Activated naive CD8-positive, alpha-beta T cell treated with anti-CD3 and anti-CD28 coated beads, Interleukin-2, amount 50 U/mL, for 24 hours (primary cell): ENCODE measurements at places on chromosomes 1 and 21.

- H3K27ac ChIP-seq, result no peak overlapping the region
- no peaks in the 10 kb centered on the region for H3K36me3 ChIP-seq
- no peaks in the 10 kb centered on the region for H3K27me3 ChIP-seq
- H3K4me3 ChIP-seq, result no peak overlapping the region
These were observed 7.4 kb upstream of the SVBP start for GRCh38 chr1:42824481-42825035.

GRCh38 chr21:45709696-45710268 lies 66.3 kb downstream of the PCBP3 start:
- no peaks in the 10 kb centered on the region for H3K27me3 ChIP-seq
- peaks cover 5% of the 10 kb centered on the region for H3K4me1 ChIP-seq
- DNase-seq, result no peak
- H3K4me3 ChIP-seq, result no peak overlapping the region
- no peak overlapping the region for H3K27ac ChIP-seq

- peaks cover 2% of the 10 kb centered on the region for H3K36me3 ChIP-seq
- no peak overlapping the region for H3K27ac ChIP-seq
- no peak for DNase-seq
These were observed 3.4 kb downstream of the MAP3K7CL start for GRCh38 chr21:29133796-29134195.

GRCh38 chr1:113946678-113947387 lies 17.7 kb downstream of the HIPK1 start:
- peaks cover 38% of the 10 kb centered on the region for H3K36me3 ChIP-seq
- H3K27me3 ChIP-seq, result no peaks in the 10 kb centered on the region
- peaks cover 77% of the 10 kb centered on the region for H3K4me1 ChIP-seq
- peak overlapping the region; percentile 67 for H3K4me3 ChIP-seq
- H3K27ac ChIP-seq, result peak overlapping the region; percentile 86

DNA sequence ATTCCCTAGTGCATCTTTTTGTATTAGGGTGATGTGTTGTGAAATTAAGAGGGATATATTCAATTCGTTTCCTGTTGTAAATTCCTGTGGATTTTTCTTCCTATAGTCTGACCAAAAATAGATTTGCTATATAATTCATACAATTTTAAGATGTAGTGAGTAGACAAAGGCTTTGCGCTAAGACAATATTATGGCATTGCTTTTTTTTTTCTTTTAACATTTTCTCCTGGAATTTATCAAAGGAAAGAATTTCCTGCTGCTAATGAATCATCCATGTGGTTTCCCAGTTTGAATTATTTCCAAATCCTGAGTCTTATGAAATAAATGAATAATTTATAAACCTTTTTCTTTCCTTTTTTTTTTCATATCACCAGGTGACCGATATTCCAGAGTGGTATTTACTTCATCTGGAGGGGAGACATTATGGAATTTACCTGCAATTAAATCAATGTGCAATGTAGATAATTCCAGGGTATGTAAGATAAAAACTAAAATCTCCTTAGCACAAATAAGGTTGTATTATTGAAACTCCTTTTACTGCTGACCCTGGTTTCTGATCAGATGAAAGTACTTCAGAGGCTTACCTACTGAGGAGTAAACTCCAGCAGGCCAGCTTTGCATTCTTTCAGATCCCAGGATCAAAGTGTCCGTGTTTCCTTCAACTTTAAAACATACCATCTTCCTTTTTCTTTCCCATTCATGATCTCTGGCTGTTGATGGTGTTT lies 148.4 kb downstream of the TLR5 start:
- H3K4me3 ChIP-seq, result no peak overlapping the region
- H3K4me1 ChIP-seq, result no peaks in the 10 kb centered on the region
- no peak for DNase-seq

GRCh38 chr1:18352636-18353265 lies 128.0 kb upstream of the KLHDC7A start:
- H3K36me3 ChIP-seq, result no peaks in the 10 kb centered on the region
- H3K4me3 ChIP-seq, result no peak overlapping the region
- peaks cover 26% of the 10 kb centered on the region for H3K27me3 ChIP-seq

DNA sequence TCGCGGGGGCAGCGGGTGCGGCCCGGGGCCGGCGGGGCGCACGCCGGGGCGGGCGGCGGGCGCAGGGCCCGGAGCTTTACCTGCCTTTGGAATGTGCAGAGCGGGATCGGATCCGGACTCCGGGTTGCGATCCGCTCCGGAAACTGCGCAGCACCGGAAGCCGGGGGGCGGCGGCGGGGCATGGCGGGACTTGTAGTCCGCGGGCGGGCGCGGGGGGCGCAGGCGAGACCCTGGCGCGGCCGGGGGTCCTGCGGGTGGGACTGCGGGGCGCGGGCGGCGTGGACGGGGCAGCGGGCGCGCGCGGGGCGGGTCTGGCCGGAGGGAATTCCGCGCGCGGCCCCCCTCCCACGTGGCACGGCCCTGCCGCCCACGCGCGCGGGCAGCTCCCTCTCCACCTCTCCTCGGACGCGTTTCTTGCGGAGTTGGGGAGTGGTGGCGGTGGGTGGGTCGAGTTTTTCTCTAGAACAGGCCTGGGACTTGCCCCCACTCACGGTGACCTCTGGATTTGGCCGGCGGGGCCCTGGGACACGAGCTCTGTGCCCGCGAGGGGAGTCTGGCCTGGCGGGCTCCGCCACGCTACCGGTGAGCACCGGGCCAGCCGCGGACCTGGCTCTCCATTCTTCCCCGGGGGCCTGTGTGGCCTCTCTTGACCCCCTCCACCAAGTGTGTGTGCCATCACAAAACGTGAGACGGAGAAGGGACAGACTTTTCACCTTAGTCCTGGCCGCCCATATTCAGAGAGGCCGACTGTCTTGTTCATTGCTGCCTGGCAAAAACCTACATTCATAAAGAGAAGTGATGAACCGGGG lies at the start of gene PRDM15:
Gene PRDM15 (minus strand): TSS at position 155 of the 809 bp plus-strand sequence. CDS start 18,981 bp downstream, outside the sequence.
- peak; percentile 88 for DNase-seq
- peak within 1 kb of the TSS; percentile 89 for H3K4me3 ChIP-seq

DNA sequence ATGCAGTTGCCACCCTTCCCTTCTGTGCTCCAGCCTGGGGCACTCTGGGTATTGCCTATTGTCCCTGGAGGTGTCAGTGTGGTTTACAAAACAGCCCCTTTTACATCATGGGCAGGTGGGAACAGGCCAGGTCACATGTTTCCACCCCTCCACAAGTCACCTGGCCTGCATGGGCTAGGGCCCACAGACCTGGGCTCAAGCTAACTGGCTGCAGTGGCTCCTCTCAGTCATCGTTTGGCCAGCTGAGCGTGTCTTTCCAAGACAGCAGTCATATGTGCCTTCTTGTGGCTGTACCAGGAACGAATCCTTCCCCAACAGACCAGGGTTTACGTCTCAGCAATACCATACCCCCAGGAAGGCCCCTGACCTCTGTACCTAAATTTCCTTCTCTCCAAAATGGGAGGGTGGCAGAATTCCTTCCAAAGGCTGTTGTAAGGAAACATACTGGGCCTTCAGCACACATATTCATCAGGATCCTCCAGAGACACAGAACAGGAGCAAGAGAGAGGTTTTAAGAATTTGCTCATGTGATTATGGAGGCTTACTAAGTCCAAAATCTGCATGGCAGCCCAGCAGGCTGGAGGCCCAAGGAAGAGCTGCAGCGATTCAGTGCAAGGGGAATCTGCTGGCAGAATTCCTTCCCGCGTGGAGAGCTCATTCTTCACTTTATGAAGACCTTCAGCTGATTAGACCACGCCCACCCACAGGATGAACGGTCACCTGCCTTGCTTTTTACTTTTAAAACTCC lies 10.6 kb upstream of the TAS1R2 start:
- H3K27me3 ChIP-seq, result peaks cover 6% of the 10 kb centered on the region
- H3K27ac ChIP-seq, result no peak overlapping the region
- H3K4me3 ChIP-seq, result no peak overlapping the region

- no peak for DNase-seq
- peaks cover 24% of the 10 kb centered on the region for H3K36me3 ChIP-seq
- H3K27me3 ChIP-seq, result no peaks in the 10 kb centered on the region
- H3K4me1 ChIP-seq, result peaks cover 96% of the 10 kb centered on the region
- H3K4me3 ChIP-seq, result peak overlapping the region; percentile 33
These were observed 26.2 kb downstream of the ITPKB start for GRCh38 chr1:226712742-226713419.

GRCh38 chr21:44702973-44703730 lies 6.2 kb downstream of the KRTAP10-12 start:
- H3K4me1 ChIP-seq, result peaks cover 1% of the 10 kb centered on the region
- peaks cover 7% of the 10 kb centered on the region for H3K36me3 ChIP-seq
- no peak overlapping the region for H3K27ac ChIP-seq

GRCh38 chr1:226762988-226763904 lies 24.2 kb upstream of the ITPKB start:
- H3K27me3 ChIP-seq, result no peaks in the 10 kb centered on the region
- peaks cover 20% of the 10 kb centered on the region for H3K4me1 ChIP-seq
- H3K36me3 ChIP-seq, result peaks cover 3% of the 10 kb centered on the region
- H3K4me3 ChIP-seq, result no peak overlapping the region
- no peak for DNase-seq

DNA sequence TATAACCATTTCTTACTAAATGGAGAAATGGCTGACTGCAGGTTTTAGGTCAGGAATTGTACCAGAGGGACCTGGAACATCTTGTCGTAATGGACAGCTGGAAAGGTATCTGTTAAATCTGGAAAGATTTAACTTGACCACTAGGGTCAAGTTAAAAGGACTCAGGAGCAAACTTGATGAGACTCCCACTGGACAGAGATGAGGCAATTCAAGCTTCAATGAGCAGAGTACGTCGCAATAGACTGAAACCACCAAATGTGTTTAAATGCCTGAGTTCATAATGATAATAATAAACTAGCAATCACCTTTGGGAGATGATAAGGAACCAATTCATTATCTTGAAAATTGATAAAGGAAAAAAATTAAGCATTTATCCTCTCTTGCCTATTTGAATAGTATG lies 8.7 kb downstream of the IFNLR1 start:
- no peak overlapping the region for H3K27ac ChIP-seq
- H3K27me3 ChIP-seq, result no peaks in the 10 kb centered on the region
- no peak overlapping the region for H3K4me3 ChIP-seq
- DNase-seq, result no peak
- H3K4me1 ChIP-seq, result no peaks in the 10 kb centered on the region

DNA sequence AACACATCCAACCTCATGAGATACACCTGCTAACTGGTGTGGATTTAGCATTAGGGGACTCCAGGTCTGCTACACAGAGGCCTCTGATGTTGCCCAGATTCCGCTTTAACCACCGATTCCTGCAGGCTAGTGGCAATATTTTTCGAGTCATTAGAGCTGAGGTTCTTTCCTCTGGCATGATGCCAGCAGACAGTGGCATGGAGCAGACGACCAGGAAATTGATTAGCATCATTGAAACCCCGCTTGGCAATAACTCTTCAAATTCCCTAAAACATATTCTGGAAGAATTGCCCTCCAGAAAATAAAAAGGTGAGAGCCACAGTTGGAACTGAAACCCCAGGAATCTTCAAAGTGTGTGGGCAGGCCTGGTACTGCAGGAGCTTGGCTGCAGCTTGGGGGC lies 28.4 kb upstream of the ETV3 start:
- peaks cover 13% of the 10 kb centered on the region for H3K27me3 ChIP-seq
- H3K4me1 ChIP-seq, result no peaks in the 10 kb centered on the region
- H3K27ac ChIP-seq, result no peak overlapping the region
- H3K36me3 ChIP-seq, result no peaks in the 10 kb centered on the region

- peaks cover 5% of the 10 kb centered on the region for H3K27me3 ChIP-seq
- no peaks in the 10 kb centered on the region for H3K4me1 ChIP-seq
- no peaks in the 10 kb centered on the region for H3K36me3 ChIP-seq
These were observed 104.0 kb downstream of the GABPA start for GRCh38 chr21:25838809-25839208.

DNA sequence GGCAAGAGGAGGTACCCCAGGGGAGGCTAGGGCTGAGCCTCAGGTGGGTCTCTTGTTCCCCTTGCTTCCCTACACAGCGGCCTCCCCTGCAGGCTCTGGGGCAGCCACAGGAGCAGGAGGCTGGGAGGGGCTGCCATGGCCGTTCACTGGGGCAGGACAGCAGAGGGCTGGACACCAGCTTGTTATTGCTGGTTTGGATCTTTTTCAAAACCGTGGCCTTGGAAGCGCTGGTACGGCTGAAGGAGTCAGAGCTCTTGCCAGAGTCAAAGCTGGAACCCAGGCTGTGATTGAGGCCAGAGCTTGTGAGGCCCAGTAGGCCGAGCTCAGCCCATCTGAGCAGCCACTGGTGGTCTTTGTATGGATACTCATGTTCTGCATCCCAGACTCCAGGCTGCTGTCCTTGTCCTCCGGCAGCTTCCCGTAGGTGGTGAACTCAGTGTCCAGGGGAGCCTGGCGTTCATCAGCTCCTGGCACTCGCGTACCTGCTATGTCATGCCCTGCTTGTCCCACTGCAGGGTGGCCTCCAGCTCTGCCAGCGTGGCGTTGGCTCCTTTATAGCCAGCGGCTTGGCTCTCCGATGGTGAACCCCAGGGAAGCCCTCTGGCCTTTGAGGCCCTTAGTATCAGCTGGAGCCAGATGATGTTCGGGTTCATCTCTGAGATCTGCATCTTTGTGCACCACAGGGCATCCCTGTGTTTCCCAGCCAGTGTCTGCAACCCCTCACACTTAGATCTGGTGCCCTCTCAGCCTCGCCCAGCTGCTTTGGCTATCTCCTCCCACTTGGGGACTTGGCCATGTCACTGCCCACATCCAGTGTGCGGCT lies 40.3 kb upstream of the THEM4 start:
- no peak for DNase-seq
- H3K4me3 ChIP-seq, result no peak overlapping the region
- H3K36me3 ChIP-seq, result no peaks in the 10 kb centered on the region
- no peak overlapping the region for H3K27ac ChIP-seq

DNA sequence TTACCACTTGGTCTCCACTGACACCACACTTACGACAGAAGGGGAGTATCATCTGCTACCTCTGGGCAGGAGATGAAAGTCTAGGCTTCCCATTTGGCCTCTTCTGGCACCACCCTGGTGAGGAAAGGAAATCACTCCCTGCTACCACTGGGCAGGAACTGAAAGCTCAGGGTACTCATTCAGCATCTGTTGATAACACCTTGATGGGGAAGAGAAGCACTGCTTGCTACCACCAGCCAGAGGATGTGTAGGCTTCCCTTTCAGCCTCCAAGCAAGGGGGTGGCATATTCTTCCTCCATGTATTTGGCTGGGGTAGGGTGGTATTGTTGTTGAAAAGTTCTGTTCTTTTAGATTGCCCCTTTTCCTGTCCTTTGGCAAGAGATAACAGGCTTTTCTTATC lies 115.0 kb downstream of the ACBD6 start:
- peaks cover 47% of the 10 kb centered on the region for H3K36me3 ChIP-seq
- H3K27ac ChIP-seq, result no peak overlapping the region
- peaks cover 3% of the 10 kb centered on the region for H3K4me1 ChIP-seq
- no peak overlapping the region for H3K4me3 ChIP-seq
- DNase-seq, result no peak

- no peaks in the 10 kb centered on the region for H3K36me3 ChIP-seq
- H3K4me1 ChIP-seq, result peaks cover 9% of the 10 kb centered on the region
- H3K27ac ChIP-seq, result no peak overlapping the region
- H3K27me3 ChIP-seq, result no peaks in the 10 kb centered on the region
These were observed 17.3 kb upstream of the LRP8 start for GRCh38 chr1:53344921-53345838.

GRCh38 chr1:194717334-194717733 lies 1530.9 kb upstream of the B3GALT2 start:
- H3K36me3 ChIP-seq, result no peaks in the 10 kb centered on the region
- no peak overlapping the region for H3K4me3 ChIP-seq
- no peaks in the 10 kb centered on the region for H3K4me1 ChIP-seq
- H3K27me3 ChIP-seq, result no peaks in the 10 kb centered on the region
- DNase-seq, result no peak

GRCh38 chr1:155127105-155127966 lies at the start of gene EFNA1:
Gene EFNA1, plus strand, starts transcription at chr1:155127876. Its CDS starts 102 bp downstream, at chr1:155127978.
- peaks cover 29% of the 10 kb centered on the region for H3K4me1 ChIP-seq
- H3K36me3 ChIP-seq, result no peaks in the 10 kb centered on the region
- H3K4me3 ChIP-seq, result peak within 1 kb of the TSS; percentile 73
- H3K27ac ChIP-seq, result peak within 1 kb of the TSS; percentile 43
- H3K27me3 ChIP-seq, result peaks cover 19% of the 10 kb centered on the region
